Urothelium cell line (cell line): ENCODE measurements at places on chromosomes 7 and 10.

DNA sequence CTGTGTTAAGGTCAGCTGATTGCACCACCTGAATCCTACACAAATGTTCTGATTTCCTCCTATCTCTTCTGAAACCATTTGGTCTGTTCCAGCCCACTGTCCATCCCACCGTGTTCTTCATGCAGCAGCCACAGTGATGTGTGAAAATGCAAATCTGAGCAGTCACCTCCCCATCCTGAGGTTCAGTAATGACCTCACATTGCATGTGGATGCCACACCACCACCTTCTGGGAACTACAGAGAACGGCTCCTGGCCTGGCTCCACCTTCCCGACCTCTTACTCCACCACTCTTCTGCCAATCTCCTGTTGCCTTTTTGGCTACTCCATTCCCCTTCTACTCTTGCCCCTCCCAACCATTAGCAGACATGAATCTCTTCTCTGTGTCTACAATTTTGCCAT is 244.4 kb downstream of the TNS3 start:
- no peak for DNase-seq

GRCh38 chr7:30134611-30135300 is at the start of gene MTURN:
Gene MTURN, plus strand, starts transcription at chr7:30134986. Its CDS starts 151 bp downstream, at chr7:30135137.
- DNase-seq = peak; percentile 98

DNA sequence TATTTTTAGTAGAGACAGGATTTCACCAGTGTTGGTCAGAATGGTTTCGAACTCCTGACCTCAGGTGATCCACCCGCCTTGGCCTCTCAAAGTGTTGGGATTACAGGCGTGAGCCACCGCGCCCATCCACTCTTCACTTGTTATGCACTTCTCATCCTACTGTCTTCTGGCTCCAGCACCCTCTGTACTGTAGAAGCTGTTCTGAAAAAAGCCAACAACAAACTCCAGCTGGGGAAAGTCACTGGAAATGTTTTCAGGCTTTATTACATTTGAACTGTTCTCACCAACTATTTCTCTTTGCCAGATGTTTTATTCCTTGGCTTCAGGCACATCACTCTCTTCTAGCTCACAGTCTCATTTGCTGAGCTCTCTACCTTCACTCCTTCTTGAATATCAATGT is 122.5 kb upstream of the EGR2 start:
- DNase-seq = no peak

DNA sequence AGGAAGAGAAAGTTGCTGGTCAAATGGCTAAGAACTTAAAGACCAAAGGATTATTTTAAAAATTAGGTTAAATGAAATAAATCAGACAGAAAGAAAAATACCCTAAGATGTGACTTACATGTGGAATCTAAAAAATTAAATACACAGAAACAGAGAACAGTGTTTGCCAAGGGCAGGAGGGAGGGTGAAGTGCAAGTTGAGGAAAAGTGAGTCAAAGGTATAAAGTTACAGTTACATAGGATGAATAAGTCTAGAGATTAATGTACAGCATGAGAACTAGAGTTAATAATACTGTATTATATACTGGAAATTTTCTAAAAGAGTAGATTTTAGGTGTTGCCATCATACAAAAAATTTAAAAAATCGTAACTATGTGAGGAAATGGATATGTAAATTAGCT is 146.3 kb downstream of the MDFIC start:
- no peak for DNase-seq

- no peak for DNase-seq
Observed at GRCh38 chr10:80468002-80468401, 13.9 kb downstream of the TSPAN14 start.
